SK-N-SH (cell line): ENCODE measurements at places on chromosomes 5 and 9. TPM values are rescaled to one million over a fixed set of nuclear protein-coding genes. Genes with fewer than 3 reads are reported as not detected.

PNPLA7 gene
- polyA plus RNA-seq = 0.88 and 0.99 TPM in 2 replicates

CEP120 gene
- 5.0 and 7.0 TPM in 2 replicates for polyA plus RNA-seq

PCDHB9 gene
- 1.4 and 2.4 TPM in 2 replicates for polyA plus RNA-seq

FOXD4L6 gene
- 0.05 TPM in 1 of 2 replicates, not detected in the other for polyA plus RNA-seq

DNA sequence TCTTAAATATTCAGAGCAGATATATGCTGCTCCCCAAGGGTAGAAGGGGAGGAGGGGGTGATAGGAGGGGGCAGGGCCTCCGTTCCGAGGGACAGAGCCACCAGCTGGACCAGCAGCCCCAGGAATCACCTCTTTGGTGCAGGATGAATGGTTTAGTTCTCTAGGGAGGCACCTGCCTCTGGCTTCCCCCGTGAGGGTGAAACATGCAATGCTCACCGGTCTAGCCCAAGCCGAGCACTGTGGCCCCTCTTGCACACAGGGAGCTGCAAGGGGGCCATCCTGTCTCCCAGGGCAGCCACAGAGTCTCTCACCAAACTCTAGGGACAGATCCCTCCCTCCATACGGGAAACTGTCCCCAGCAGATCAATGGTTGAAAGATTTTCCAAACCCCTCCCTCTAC, 163.7 kb downstream of the DAB2IP start:
- no peak for DNase-seq
